ENCODE measurements at places on chromosomes 3 and 15. TPM values are rescaled to one million over a fixed set of nuclear protein-coding genes. Genes with fewer than 3 reads are reported as not detected.

The CCR9 gene
- polyA plus RNA-seq = not detected

The SLITRK3 gene
- not detected for polyA plus RNA-seq

The PRSS50 gene
- not detected for polyA plus RNA-seq

The MST1 gene
- polyA plus RNA-seq = 4.5 TPM

The RTP3 gene
- not detected for polyA plus RNA-seq

The MINAR1 gene
- polyA plus RNA-seq = 0.18 TPM

All from aorta (tissue), 5 donors.